ENCODE measurements at places on chromosomes 12 and 14. TPM values are rescaled to one million over a fixed set of nuclear protein-coding genes. Genes with fewer than 3 reads are reported as not detected.
A peak's percentile ranks its signal among the peaks of the same experiment; 100 is the strongest.

DNA sequence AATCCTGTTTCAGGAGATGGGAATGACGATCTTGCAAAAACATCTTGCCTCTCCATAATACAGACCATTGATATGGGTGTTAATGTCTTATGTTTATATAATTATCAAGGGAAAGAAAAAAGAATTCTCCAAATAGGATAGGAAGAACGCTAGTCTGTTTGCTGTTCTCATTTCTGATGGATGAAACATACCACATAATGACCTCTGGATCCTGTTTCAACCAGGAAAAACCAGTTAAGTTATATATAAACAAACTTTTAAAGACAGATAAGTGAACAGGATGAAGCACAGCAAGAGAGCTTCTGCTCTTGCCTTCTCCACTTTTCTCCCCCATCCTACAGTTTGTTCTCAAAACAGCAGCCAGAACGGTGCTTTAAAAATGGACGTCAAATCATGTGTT lies 27.8 kb downstream of the COQ6 start:
- no peak for DNase-seq

DNA sequence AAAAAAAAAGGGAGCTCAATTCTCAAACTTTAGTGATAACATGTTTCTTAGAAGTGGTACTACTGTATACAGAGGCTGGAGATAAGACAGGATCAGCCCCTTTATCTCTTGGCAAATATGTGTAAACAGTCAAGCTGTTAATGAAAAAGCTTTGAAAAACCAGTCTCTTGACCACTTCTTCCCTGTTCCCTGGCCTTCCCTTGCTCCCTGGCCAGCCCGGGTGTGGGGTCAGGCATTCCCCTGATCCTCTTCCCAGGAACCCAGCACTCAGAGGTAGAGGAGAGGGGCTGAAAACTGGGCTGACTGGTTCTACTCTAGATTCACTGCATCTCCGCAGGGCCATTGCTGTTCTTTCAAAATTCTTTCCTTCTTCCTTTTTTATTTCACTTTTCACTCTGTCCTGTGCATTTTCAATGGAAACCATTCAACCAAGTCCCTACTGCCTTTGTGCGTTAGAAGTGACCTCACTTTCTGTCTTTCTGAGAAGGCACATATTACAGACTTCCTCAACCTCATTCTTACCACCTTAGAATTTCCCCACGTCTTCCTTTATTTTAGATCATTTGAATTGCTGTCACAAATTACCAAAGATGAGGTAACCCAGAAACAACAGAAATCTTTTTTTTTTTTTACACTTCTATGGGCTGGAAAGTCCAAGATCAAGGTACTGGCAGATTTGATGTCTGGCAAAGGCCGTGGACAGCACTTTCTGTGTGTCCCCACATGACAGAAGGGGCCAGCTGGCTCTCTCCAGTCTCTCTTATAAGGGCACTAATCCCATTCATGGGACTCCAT lies 5.7 kb downstream of the GNG2 start:
- DNase-seq = no peak

DNA sequence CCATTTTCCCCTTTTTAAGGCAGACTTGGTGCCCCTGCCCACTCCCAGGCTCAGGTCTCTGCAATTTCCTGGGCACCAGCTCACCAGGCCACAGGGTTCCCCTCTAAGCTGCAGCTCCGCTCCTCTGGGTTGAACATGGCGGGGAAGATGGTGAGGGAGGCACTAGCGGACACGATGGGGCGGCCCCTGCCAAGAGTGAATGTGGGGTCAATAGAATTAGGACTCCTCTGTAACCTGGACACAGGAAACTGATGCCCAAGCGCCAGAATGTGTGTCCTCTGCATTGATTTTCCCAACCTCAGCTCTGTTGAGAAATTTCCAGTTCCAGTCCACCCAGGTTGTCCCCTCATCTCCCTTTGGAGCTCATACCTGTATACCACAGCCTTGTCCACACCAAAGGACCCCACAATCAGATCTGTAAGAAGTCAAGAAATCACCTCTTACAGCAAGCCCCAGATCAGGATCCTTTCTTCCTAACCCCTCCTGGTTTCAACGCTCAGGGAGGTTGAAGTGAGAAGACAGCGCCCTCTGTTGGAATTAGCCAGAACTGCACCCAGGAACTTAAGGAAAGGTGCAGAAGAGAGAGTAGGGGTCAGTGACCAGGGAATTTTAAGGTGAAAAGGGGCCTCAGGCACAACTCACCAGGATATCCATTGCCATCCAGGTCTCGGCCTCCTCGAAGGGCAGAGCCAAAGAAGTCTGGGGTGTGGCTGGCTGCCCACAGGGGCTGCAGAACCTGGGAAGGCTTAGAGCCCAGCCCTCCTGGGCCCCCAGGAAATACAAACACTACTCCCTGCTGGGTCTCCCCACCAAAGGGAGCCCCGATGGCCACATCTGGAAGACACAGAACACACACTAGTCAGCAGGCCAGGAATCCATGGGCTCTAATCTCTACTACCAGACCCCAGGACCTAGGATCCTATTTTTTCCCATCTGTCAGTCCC lies 14.7 kb downstream of the ITGA5 start:
- DNase-seq = peak; percentile 39

GRCh38 chr12:90915353-90915752 lies 39.6 kb downstream of the CCER1 start:
- DNase-seq = no peak

GRCh38 chr12:40963751-40964150 lies 224.4 kb upstream of the PDZRN4 start:
- DNase-seq = no peak

DNA sequence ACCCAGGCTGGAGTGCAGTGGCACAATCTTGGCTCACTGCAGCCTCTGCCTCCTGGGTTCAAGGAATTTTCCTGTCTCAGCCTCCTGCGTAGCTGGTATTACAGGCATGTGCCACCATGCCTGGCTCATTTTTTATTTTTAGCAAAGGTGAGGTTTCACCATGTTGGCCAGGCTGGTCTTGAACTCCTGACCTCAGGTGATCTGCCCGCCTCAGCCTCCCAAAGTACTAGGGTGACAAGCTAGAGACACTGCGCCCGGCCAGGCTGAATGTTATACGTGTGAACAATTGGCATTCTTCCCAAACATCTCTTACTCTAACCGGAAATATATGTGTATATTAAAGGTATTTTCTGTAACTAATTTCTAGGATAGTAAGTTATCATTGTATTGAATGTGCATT lies 13.2 kb upstream of the LIMA1 start:
- no peak for DNase-seq

DNA sequence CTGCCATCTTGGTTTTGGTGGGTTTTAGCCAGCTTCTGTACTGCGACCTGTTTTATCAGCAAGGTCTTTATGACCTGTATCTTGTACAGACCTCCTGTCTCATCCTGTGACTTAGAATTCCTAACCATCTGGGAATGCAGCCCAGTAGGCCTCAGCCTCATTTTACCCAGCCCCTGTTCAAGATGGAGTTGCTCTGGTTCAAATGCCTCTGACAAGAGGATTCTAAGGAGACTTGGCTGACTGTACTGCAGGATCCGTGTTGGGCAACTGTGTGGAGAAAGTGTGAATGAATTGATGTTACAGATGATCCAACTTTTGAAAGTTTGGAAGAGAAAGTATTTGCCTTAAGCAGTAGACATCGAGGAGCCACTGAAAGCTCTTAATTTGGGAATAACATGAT lies 91.0 kb downstream of the TTLL5 start:
- DNase-seq = no peak

DNA sequence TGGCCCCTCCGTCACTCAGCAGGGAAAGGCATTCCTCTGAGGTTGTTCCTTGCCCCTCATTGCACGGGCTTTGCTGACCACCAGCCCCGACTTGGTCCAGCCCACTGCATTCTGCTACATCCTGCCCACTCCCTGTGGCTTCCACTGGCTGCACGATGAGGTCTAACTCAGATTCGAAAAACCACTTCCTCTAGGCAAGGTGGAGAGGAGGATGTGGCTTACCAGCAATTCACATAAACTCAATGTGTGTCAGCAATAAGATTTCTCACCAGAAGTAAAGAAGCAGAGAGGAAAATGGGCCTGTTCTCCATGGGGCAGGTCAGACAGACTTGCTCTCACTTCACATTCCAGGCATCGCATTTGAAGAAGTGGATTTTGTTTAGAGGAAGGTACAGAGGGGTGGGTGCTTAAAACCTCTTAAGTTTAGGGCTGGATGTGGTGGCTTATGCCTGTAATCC lies 14.7 kb downstream of the GPR68 start:
- DNase-seq = no peak

GRCh38 chr12:76032043-76032981 lies 736 bp upstream of the PHLDA1 start:
- DNase-seq = no peak

GRCh38 chr14:31194095-31194494 lies 13.5 kb downstream of the HECTD1 start:
- no peak for DNase-seq

DNA sequence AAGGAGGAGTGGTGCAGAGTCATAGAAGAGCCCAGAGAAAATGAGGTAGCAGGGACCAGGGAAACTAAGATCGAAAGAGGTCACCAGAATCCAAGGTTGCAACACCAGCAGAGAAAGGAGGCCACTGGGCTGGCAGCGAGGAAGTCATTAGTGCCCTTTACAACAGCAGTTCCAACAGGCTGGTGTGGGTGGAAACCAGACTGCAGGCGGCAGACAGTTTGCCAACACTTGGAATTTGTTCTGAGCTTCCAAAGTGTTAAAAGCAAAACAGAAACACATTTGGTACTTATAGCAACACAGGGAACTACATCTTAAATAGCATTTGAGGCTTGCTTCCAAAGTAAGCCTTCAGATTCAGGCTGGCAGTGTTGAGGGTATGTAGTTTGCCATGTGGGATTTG lies 95.2 kb upstream of the PWP1 start:
- no peak for DNase-seq

DNA sequence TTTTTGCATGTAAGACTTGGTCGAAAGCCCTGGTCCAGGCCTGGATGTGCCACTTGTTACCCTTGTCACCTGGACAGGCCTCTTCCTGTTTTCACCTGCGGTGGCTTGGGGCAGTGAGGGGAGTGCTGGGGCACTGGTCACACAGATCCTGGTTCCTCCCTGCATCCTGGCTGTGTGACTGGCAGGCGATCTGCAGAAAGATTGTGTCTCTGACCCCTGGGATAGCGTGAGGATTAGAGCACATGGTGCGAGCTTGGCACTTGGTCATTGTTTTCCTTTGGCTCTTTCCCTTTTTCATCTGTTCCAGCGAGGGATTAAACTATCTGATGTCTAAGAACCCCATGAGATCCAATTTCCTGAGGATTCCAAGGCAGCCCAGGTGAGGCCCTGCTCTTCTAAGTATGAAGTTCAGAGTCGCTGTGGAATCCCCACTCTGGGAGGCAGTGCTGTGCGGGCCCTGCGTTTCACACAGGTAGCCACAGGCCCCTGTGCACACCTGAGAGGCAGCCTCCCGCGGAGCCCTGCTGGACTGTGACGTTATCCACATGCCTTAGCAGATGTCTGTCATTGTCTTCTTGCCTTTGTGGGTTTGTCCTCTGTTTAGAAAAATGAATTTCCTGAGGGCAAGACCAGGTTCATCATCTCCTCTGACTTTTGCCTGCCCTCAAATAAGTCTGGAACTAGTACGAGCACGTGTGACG lies 288.4 kb downstream of the CACNA1C start:
- no peak for DNase-seq

DNA sequence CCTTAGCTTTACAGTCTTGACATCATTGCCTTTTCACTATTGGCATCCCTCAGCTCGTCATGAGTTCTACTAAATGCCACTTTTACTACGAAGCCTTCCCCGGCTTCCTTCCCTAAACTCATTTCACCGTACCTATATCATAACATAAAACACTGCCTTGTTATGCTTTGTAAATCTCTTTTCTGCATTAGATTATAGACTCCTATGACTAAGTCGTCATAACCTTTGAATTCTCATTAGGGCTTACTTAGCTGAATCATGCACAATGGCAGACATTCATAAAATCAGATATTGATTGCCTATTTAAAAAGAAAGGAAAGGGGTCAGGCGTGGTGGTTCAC lies 21.0 kb downstream of the BTG1 start:
- DNase-seq = no peak

DNA sequence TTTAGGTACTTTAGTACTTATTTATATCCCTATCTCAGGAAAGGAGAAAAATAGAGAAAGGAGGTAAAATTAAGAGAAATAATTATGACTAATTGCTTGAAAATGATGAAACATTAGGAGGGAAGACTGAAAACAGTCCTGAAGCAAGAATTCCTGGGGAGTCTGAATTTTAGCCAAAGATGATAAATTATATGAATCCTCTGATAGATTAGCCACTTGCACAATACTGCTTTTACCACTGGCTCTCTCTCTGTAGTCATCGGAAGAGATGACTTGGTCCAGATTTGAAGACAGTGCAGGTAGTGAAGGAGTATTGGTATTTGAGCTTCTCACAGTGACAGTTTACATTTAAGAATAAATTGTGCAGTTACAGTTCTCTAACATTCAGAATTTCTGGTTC lies 83.8 kb upstream of the CLEC14A start:
- no peak for DNase-seq

DNA sequence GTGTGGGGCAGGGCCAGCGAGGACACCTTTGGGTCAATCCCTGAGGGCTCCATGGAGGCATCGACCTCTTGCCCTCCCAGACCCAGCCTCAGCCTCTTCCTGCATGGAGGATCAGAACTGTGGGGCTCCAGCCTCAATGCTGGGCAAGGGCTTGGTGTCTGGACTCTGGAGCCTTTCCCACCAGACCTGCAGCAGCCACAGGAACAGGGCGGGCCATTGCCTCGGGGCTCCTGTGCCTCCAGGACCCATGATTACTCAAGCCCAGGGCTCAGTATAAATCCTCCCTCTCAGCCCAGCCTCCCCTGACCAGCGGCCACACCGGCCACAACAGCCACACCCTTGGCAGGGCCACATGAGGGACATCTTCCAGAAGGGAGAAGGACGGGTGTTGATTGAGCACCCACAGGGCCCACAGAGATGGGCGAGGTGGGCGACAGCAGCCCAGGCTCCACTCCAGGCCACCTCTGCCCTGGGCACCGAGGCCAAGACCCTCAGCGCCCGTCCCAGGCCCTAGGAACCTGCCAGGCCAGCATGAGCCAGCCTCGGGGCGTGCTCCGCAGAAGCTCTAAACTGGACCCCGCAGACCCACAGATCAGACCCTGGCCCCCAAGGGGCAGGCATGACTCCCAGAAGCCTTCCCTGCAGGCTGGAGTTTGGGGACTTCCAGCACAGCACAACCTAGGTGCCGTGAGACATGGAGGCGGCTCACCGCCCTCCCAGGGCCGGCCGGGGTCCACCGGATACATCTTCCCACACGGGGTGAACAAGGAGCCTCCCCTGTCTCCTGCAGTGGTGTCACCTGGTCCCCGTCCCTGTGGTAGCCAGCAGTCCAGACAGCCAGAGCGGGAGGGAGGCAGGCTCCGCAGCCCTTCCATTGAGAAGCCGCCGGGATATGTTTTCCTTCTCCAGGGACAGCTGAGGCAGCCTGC lies 25.1 kb downstream of the NCOR2 start:
- DNase-seq = no peak

NOVA1 gene
- not detected for total RNA-seq

RTL1 gene
- total RNA-seq = not detected

TROAP gene
- total RNA-seq = 50.0 TPM

DLGAP5 gene
- 48.7 TPM for total RNA-seq

FBLN5 gene
- total RNA-seq = 0.23 TPM

VDR gene
- total RNA-seq = 3.0 TPM

RAB21 gene
- 57.2 TPM for total RNA-seq

ASCL1 gene
- not detected for total RNA-seq

PRR4 gene
- 1.1 TPM for total RNA-seq

DNAI7 gene
- total RNA-seq = 0.10 TPM
